Activated CD4-positive, alpha-beta T cell treated with anti-CD3 and anti-CD28 coated beads for 48 hours (primary cell): ENCODE measurements at places on chromosomes 5 and 9.

DNA sequence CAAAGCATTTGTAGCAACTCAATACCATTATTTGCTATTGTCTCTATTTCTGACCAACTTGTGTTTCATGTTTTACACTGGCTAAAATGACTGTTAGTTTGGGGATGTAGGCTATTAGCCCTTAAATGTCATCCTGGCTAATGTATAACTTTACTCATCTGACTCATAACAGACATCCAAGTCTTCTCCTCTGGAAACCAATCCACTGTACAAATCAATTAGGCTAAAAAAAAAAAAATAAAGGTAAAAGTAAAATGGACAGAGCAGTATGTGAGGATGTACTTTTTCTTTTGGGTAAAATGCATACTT, 20.6 kb downstream of the MEGF9 start:
- no peak for DNase-seq

DNA sequence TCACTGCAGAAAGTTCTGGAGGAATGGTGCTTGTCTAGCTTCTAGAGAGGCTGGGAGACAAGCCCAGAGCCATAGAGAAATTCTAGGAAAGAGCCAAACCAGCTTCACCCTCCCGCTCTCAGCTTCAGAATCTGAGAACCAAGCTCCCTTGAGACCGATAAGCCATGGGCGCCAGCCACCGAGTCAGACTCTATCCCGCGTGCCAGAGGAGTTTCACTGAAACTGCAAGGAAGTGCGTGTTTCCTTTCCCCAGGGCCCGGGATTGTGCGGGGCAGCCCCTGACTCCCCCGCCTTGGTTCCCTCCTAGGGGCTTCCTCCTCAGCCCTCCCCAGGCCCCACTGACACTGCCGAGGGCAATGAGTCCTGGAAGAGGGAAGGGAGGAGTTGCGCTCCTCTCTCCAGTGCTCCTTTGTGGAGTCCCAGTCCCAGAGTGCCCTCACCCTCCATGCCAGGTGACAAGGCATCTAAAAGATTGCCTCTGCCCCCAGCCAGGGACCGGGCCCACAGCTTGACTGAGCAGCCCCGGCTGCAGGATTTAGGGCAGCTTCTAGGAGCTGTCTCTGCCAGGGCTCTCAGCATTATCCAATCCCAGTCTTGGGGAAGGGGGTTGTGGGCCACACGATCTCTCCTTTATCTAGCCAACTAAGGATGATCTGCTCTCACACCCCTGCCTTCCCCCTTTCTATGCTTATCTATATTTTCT, 18.4 kb upstream of the TCF7 start:
- no peak for DNase-seq

GRCh38 chr9:113989017-113989713, 88.9 kb downstream of the AMBP start:
- DNase-seq, result no peak

DNA sequence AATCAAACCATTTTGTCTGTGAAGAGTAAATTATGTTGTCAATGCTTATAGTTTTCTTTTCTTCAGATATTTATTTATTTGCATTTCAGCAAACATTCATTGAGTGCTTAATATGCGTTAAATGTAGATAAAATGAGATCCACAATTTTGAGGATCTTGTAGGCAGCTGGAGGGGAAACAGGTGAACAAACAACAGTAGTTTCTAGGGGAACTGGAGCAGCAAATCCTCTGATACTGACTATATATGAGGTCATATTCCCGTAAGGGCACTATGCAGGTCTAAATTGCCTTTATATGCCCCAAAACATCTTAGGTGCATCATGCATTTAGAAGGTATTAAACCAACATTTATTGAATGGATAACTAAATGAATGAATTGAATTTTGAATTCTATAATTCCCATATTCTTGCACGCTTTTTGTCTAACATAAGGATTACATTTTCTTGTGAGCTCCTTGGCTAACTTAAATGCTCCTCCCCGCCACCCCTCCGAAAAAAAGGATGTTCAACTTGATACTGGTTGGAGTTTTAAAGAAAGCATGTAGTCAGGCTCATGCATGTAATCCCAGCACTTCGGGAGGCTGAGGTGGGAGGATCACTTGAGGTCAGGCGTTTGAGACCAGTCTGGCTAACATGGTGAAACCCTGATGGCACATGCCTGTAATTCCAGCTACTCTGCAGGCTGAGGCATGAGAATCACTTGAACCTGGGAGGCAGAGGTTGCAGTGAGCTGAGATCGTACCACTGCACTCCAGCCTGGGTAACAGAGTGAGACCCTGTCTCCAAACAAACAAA, 299.8 kb downstream of the TMEM38B start:
- DNase-seq, result no peak

GRCh38 chr5:93297116-93297515, 283.9 kb downstream of the NR2F1-AS1 start:
- DNase-seq, result no peak
